ENCODE measurements at places on chromosomes 13 and 19.

GRCh38 chr13:98473788-98474144, 103.1 kb downstream of the STK24 start:
- no peak for DNase-seq

GRCh38 chr19:58521651-58522050, 2.0 kb upstream of the ZBTB45 start:
- peak; percentile 58 for DNase-seq

GRCh38 chr19:38483016-38483630, 49.6 kb downstream of the RYR1 start:
- no peak for DNase-seq

- DNase-seq = peak; percentile 79
These were observed 6.4 kb upstream of the NFIC start for GRCh38 chr19:3359919-3360420.

GRCh38 chr13:91813253-91813652, 414.8 kb downstream of the GPC5 start:
- DNase-seq = no peak

GRCh38 chr19:8194528-8195267, 14.5 kb upstream of the CERS4 start:
- DNase-seq = peak; percentile 46

DNA sequence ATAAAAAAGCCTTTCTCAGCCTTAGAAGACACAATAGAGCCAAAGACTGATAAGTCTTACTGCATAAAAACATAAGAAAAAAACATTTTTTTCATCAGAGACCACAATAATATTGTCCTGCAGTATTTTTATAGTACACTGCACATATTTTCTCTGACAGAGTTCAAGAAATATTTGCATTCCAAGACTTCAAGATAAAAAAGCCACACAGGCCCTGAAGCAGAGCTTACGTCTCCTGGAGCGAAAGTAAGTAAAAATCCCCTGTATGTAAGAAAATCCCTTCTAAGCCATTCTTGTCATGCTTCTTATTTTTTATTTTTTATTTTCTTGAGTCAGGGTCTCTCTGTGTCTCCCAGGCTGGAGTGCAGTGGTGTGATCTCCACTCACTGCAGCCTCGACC, 755.9 kb downstream of the LIG4 start:
- DNase-seq = no peak

DNA sequence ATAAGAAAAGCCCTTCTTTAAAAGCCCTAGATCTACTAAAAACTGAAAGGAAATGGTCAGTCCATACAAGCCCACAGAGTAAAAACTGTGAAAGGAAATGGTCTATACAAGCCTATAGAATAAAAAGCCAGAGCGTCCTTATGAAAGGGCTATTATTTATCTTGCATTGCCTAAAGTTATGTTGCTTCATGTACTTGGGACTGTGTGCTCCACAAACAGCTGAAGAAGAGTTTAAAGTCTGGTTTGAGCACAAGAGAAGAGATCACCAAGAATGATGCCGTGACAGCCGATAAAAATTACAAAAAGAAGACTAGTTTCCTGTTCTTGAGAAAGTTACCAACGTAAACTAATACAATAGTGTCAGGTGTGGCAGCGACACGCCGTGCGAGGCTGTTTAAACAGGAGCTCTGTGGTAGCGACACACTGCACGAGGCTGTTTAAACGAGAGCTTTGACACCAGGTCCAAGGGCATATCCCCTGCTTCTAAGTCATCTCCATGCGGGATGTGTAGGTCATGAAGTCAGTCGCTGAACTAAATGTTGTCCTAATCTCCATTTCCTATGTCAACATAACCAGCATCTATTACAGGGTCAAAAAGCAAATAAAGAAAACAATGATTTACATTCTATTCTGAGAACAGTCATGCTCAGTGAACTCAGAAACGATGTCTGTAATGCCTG, 24.9 kb downstream of the PCID2 start:
- no peak for DNase-seq

DNA sequence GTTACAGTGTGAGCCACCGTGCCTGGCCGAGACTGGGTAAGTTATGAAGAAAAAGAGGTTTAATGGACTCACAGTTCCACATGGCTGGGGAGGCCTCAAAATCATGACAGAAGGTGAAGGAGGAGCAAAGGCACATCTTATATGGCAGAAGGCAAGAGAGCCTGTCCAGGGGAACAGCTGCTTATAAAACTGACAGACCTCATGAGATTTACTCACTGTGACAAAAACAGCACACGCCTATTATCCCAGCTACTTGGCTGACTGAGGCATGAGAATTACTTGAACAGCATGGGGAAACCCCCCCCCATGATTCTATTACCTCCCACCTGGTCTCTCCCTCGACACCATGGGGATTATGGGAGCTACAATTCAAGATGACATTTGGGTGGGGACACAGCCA, 23.4 kb upstream of the ZNF561 start:
- no peak for DNase-seq

Data from suppressor macrophage treated with lipopolysaccharide for 1 hour (primary cell).